ENCODE measurements at places on chromosomes 6 and 20.

DNA sequence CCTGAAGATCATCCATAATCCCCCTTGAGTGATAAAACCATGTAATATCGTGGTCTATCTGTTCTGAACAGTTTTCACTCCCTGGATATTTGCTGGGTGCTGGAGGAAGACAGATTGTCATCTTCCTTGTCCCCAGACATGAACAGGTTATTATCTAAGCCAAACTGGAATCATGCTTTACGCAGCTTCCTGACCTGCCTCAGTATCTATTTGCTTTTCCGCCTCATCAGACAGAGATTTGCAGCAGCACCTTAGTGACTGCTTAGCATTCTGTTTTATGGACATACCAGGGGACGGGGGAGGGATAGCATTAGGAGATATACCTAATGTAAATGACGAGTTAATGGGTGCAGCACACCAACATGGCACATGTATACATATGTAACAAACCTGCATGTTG lies 124.6 kb downstream of the SLC23A2 start:
- DNase-seq: no peak

- no peak for DNase-seq
Observed at GRCh38 chr6:15296735-15297134, 50.9 kb downstream of the JARID2 start.

GRCh38 chr6:154590756-154591155 lies 80.3 kb upstream of the CNKSR3 start:
- DNase-seq: no peak

DNA sequence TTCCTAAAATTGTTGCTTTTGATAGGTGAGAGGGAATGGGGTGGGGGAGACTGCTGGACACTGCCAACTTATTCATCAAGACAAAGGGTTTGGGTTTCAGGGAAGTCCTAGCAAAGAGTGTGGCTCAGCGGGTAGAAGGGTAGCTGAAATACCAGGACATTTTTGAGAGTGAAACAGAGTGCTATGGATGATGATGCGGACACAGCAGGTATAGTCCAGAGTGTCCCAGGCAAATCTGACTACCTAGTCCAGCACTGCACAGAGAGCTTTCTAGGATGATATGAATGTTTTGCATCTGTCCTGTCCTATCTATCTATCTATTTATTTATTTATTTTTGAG lies 154.3 kb downstream of the BCAS1 start:
- no peak for DNase-seq
